WTC11 (cell line): ENCODE measurements at places on chromosomes 3 and 15. TPM values are rescaled to one million over a fixed set of nuclear protein-coding genes. Genes with fewer than 3 reads are reported as not detected.

PLA1A gene
- 0.11 TPM in 1 of 3 replicates, not detected in the others for total RNA-seq

SEMA5B gene
- total RNA-seq = 20.4 to 22.0 TPM (median 20.7 TPM) in 3 replicates

DNA sequence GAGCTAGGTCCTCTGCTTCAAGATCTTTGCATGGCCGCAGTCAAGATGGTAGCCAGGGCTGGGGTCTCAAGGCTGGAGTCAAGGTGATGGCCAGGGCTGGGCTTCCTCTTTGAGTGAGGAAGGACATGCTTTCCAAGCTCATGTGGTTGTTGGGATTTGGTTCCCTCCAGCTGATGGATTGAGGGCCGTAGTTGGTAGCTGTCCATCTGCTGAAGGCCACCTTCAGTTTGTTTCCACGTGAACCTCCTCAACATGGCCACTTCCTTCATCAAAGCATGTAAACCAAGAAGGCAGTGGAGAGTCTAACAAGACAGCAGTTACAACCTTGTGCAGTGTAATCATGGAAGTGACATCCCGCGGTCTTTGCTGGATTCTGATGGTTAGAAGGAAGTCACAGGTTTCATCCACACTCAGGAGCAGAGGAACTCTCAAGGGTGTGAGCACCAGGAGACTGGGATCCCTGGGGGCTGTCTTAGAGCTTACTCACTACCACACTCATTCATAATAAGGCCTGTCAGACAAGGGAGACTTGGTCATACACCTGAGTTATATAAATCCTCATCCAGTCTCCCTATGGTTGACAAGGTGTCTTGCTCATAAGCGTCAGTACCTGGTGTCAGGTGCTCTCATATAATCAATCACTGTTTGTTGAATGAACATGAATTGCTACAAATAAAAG, 42.1 kb downstream of the ABHD5 start:
- H3K4me3 ChIP-seq = no peak overlapping the region
- H3K27ac ChIP-seq = peak overlapping the region; percentile 52; the same call in 1 of the 2 replicates
- H3K27me3 ChIP-seq = no peaks in the 10 kb centered on the region
- no peak for DNase-seq

DNA sequence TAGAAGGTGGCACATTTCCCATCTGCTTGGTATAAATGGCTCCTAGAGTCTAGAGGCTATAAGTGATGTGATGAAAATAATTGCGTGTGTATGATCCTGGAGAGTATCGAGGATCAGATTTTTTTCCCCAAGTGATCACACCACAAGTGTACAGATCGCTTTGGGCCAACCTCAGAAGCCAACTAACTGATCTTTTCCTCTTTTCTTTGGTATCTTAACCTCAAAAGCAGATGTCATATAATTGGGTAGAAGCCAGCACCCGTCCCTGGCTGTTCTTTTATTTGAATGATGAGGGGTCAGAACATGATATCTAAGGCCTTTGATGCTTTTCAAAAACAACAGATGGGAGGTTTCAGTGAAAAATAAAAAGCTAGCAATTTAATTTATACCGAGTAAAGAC, 3.3 kb downstream of the P2RY14 start:
- DNase-seq = no peak
- H3K4me3 ChIP-seq = no peak overlapping the region
- H3K4me1 ChIP-seq = peaks cover 19% of the 10 kb centered on the region

DNA sequence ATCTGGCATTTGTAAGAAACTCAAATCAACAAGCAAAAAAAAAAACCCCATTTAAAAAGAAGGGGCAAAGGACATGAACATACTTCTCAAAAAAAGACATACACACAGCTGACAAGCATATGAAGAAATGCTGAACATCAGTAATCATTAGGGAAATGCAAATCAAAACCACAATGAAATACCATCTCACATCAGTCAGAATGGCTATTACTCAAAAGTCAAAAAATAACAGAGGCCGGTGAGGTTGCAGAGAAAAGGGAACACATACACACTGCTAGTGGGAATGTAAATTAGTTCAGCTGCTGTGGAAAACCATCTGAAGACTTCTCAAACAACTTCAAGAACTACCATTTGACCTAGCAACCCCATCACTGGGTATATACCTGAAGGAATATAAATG, 199.4 kb upstream of the THBS1 start:
- H3K4me3 ChIP-seq = no peak overlapping the region
- no peaks in the 10 kb centered on the region for H3K4me1 ChIP-seq
- DNase-seq = no peak
- no peaks in the 10 kb centered on the region for H3K36me3 ChIP-seq
- H3K27ac ChIP-seq = no peak overlapping the region
- H3K27me3 ChIP-seq = no peaks in the 10 kb centered on the region

- H3K36me3 ChIP-seq = no peaks in the 10 kb centered on the region
- peaks cover 20% of the 10 kb centered on the region for H3K4me1 ChIP-seq
- no peaks in the 10 kb centered on the region for H3K27me3 ChIP-seq
- no peak overlapping the region for H3K27ac ChIP-seq
- no peak overlapping the region for H3K4me3 ChIP-seq
Measured at GRCh38 chr3:67031986-67032385, 33.9 kb downstream of the KBTBD8 start.

DNA sequence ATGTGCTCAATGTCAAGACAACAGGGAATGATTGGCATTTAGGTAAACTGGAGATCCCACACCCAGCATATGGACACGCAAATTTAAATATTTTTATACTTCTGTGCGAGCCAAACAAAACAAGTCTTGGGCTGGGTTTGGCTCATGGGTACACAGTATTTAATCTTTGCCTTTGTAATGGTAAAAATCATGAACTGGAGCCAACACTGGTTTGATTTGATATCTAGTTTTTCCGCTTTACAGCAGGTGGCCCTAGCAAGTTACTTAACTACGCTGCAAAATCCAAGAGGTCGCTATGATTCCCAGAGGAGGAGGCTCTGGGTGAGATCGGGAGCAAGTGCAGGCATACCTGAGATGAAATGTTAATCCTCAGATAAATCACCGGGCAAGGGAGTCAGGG, 207.9 kb upstream of the SATB1 start:
- H3K36me3 ChIP-seq = no peaks in the 10 kb centered on the region
- DNase-seq = no peak
- H3K27me3 ChIP-seq = no peaks in the 10 kb centered on the region
- H3K27ac ChIP-seq = no peak overlapping the region

DNA sequence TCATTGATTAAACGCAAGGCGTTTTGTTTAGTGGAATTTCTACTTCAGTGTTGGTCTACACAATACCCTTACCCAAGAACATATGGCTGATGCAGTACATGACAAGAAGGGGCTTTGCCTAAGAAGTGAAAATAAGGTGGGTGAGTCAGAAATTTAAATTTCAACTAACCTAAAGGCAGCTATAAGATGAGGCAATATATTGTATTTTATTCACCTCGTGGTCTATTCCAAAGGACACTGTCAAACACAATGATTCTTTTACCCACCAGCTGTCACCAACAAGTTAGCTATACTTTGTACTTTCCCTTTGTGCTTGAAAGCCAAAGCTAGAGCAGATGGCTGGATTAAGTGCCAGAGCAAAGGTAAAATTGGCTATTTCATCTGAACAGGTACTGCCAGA, 10.9 kb upstream of the SETMAR start:
- no peak overlapping the region for H3K4me3 ChIP-seq
- DNase-seq = no peak
- no peaks in the 10 kb centered on the region for H3K36me3 ChIP-seq
- peaks cover 6% of the 10 kb centered on the region; the same call in 1 of the 2 replicates for H3K4me1 ChIP-seq

- no peak overlapping the region for H3K27ac ChIP-seq
- H3K4me1 ChIP-seq = peaks cover 9% of the 10 kb centered on the region
- no peak for DNase-seq
Measured at GRCh38 chr3:100256731-100257151, 4.1 kb upstream of the TBC1D23 start.

DNA sequence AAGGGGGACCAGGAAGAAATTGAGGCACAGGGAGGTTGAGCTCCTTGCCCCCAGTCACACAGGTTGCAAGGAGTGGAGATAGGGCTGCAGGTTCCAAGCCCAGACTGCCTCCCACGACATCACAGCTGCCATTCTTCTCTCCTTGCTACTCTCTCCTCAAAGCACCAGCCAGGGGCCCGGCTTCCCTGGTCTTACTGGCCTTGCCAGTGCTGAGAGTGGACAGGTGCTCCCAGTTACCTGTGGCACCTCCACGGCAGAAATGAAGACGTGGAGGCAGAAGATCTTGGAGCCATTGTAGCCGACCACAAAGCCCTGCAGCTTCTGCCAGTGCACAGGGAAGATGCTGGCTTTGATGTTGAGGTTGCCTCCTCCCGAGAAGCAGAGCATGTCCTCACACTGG, 17.9 kb upstream of the ACAD9 start:
- H3K4me3 ChIP-seq = no peak overlapping the region
- no peak overlapping the region for H3K27ac ChIP-seq
- DNase-seq = no peak
- H3K27me3 ChIP-seq = peaks cover 26% of the 10 kb centered on the region

GRCh38 chr3:174945951-174946350, 86.8 kb downstream of the NAALADL2 start:
- DNase-seq = no peak
- no peak overlapping the region for H3K27ac ChIP-seq
- H3K36me3 ChIP-seq = peaks cover 13% of the 10 kb centered on the region
- H3K27me3 ChIP-seq = peaks cover 12% of the 10 kb centered on the region
- H3K4me1 ChIP-seq = peaks cover 6% of the 10 kb centered on the region; the same call in 1 of the 2 replicates

DNA sequence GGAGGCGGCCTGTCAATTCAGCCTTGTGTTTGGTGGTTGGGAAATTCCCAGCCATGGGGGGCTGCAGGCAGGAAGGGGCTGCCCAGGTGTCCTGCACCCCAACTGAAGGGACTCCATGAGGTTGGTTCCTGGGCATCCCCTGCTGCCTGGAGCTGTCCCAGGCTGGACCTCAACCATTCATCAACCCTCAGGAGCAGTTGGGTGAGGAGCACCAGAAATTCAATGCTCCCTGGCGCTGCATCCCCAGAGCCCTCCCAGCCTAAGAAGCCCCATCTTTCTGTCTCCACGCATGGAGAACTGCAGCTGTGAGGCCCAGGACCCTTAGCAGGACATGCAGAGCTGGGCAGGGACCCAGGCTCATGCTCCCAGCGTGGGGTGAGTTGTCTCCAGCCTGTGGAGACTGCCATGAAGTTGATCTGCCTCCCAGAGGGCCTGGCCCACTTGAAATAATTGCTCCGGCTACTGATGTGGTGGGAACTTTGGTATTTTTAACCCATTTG, 8.0 kb upstream of the SEMA3B start:
- no peak overlapping the region for H3K27ac ChIP-seq
- no peaks in the 10 kb centered on the region; the same call in 1 of the 2 replicates for H3K27me3 ChIP-seq
- DNase-seq = no peak
- H3K4me3 ChIP-seq = peak overlapping the region; percentile 64
- H3K4me1 ChIP-seq = peaks cover 36% of the 10 kb centered on the region

DNA sequence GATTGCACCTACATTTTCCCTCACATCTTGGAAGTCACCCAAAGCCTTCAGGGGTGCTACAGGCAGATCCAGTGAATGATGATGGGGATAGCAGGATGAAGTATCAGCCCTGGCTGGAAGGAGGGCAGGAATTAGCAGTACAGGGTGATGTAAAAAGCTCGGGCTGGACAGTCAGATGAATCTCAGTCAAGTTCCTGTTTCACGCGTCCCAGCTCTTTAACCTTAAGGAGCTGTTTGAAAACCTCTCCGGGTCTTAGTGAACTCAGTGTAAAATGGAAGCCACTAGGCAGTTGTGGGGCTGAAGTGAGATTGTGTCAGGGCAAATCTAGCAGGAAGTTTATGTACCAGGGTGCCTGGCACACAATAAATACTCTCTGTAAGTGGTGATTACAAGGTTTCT, 166.4 kb upstream of the PROK2 start:
- H3K36me3 ChIP-seq = no peaks in the 10 kb centered on the region
- no peak for DNase-seq
- no peak overlapping the region for H3K4me3 ChIP-seq
- 0 out of 2 replicates have a peak, but pooled peaks cover 1% of the 10 kb centered on the region for H3K27me3 ChIP-seq

GRCh38 chr3:31861826-31862225, 119.2 kb downstream of the OSBPL10 start:
- no peak overlapping the region for H3K27ac ChIP-seq
- peaks cover 21% of the 10 kb centered on the region for H3K4me1 ChIP-seq
- no peak overlapping the region for H3K4me3 ChIP-seq
- no peak for DNase-seq
- H3K27me3 ChIP-seq = no peaks in the 10 kb centered on the region

DNA sequence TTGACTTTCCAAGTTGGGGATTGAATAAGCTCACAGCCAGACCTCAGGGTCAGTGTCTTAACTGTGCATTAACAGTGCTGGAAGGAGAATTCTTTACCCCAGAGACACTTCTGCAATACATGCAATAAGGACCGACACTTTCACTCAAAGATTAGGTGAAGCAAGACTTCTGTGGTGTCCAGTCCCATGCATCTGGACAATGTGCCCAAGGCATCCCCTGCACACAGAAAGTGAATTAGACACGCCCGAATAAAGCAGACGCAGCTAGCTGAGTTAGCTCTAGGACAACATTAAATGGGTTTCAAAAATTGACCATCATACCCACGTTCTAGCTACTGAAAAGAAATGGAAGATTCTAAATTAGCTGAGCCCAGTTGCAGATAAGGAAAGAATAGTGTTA, 223.9 kb upstream of the NR2F2 start:
- H3K4me1 ChIP-seq = no peaks in the 10 kb centered on the region
- no peak overlapping the region for H3K27ac ChIP-seq
- no peaks in the 10 kb centered on the region for H3K36me3 ChIP-seq

DNA sequence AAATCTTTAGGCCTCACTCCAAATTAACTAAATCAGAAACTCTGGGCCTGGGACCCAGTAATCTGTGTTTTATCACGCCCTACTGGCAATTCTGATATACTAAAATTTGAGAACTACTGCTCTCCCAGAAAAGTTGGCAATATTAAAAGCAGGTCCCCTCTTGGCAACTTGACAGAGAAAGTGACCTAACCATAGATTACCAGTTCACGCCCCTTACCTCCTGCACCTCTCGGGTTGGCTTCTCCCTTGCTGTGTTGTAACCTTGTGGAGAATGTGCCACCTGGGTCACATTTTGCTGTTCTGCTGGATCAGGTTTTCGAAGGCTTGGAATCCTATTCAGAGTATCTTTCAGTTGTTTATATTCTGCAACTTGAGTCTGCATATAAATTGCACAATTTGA, 59.1 kb downstream of the GOLIM4 start:
- H3K4me1 ChIP-seq = peaks cover 8% of the 10 kb centered on the region
- H3K36me3 ChIP-seq = peaks cover 47% of the 10 kb centered on the region
- H3K4me3 ChIP-seq = no peak overlapping the region
- H3K27me3 ChIP-seq = no peaks in the 10 kb centered on the region
- H3K27ac ChIP-seq = no peak overlapping the region
